Regular cardiac myocyte (primary cell): ENCODE measurements at places on chromosomes 12 and 14. TPM values are rescaled to one million over a fixed set of nuclear protein-coding genes. Genes with fewer than 3 reads are reported as not detected.

TSPAN8 gene
- total RNA-seq: 10.2 and 15.2 TPM in 2 replicates

EFCAB11 gene
- total RNA-seq: 5.6 and 7.9 TPM in 2 replicates

DLGAP5 gene
- 7.0 and 53.7 TPM in 2 replicates for total RNA-seq

REP15 gene
- 2.9 and 3.1 TPM in 2 replicates for total RNA-seq

PAX9 gene
- not detected in 2 replicates for total RNA-seq

KCNK13 gene
- total RNA-seq: 0.28 and 0.58 TPM in 2 replicates

FOS gene
- 14.8 and 32.1 TPM in 2 replicates for total RNA-seq

DIO3 gene
- not detected in 2 replicates for total RNA-seq

DICER1 gene
- total RNA-seq: 24.0 and 28.6 TPM in 2 replicates

INHBC gene
- total RNA-seq: not detected in 2 replicates

OASL gene
- under 0.01 and 0.56 TPM in 2 replicates for total RNA-seq
